ENCODE measurements at places on chromosomes 6 and 20. TPM values are rescaled to one million over a fixed set of nuclear protein-coding genes. Genes with fewer than 3 reads are reported as not detected.

The EPPIN gene
- not detected for total RNA-seq

The MOG gene
- total RNA-seq, result not detected

The LGSN gene
- 2.0 TPM for total RNA-seq

The GPR31 gene
- total RNA-seq, result not detected

The PACSIN1 gene
- total RNA-seq, result 0.05 TPM

Data from A549 treated with Hydrocortisone at 1 μM for 4 hours (cell line).